Activated naive CD8-positive, alpha-beta T cell treated with anti-CD3 and anti-CD28 coated beads, Interleukin-2, amount 50 U/mL, for 16 hours (primary cell): ENCODE measurements at places on chromosomes 2 and 18.

GRCh38 chr2:121902171-121902591 is 146.7 kb downstream of the TSN start:
- no peak for DNase-seq

DNA sequence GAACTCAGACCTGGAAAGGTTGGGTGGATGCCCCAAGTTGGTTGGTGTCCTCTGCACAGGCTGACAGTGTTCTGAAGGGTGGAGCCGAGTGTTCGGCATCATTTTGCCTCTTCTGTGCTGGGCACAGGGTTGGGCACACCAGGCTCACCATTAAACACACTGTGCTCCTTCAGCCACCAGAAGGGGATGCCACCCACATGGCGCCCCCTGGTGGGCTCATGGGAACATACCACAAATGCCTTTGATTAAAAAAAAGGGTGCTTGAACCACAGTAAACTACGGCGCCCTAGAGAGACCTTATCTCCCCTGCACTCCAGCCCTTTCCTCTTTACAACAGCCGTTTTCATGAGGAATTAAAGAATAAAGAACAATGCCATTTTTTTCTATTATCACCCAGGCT is 89.4 kb downstream of the CELF4 start:
- no peak for DNase-seq

DNA sequence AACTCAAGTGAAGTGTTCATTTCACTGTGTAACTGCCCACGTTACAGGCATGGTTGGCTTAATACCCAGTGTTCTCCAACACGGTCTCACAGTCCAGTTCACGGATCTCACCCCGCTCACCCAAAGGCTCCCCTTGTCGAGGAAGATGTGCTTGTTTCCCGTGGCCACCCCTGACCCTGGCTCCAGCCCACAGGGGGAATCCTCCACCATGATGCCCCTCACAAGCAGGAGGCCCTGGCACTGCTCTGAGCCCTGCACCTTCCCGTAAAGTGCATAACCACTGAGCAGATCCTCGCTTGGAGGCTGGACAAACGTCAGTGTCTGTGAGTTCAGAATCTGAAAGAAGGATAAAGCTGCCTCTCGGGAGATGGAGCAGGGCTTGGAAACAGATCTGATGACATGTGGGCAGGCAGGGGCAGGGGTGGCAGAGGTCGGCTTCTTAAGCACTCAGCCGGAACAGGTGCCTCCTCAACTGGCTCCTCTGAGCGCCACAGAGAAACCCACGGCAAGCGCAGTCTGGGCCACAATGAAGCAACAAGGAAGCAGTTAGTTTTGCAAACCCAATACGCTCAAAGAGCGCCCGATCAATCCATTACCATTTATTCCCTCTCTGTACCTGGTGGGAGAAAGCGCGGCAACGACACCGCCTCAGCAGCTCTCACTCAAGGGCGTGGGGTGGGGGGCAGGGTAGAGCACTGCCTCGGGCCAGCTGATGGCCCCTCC is 17.6 kb downstream of the HDAC4 start:
- no peak for DNase-seq

GRCh38 chr2:134351899-134352298 is 98.0 kb downstream of the MGAT5 start:
- DNase-seq, result no peak
